ENCODE measurements at places on chromosomes 1 and 21.

DNA sequence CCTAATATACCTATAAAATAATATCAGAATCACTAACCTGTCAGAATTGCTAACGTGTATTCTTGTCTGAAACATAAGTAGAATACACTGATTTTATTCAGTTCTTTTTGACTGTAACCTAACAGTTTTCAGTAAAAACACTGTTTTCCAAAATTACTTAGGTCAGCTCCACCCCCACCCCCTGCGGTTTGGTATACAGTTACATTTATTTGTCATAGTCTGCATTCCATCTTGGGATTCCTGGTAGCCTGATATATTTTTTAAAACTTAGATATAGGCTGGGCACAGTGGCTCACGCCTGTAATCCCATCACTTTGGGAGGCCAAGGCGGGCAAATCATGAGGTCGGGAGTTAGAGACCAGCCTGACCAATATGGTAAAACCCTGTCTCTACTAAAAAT, 19.8 kb upstream of the ABCD3 start:
- no peaks in the 10 kb centered on the region for H3K36me3 ChIP-seq

GRCh38 chr1:54227091-54227602, 27.2 kb downstream of the MRPL37 start:
- DNase-seq, result no peak
- H3K4me3 ChIP-seq, result no peak overlapping the region
- peak overlapping the region; percentile 7 for H3K27ac ChIP-seq

DNA sequence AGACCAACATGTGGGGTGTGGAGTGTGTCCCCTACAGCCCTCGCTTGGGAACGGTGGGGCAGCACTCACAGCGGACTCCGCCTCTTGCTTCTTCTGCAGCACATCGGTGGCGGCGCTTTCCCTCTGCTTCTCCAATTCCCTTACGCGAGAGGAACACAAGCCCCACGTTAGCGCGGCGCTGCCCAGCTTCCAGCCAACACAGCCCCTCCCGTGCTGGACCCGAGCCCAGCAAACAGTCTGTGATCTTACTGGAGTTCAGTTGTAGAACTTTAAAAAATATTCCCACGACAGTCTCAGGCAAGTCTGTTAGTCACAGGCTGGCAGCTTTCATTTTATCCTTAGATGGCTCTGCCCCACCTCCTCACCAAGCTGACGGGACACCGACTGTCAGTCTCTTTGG, 13.6 kb downstream of the THAP3 start:
- H3K27ac ChIP-seq, result no peak overlapping the region
- no peaks in the 10 kb centered on the region for H3K27me3 ChIP-seq
- H3K4me1 ChIP-seq, result peaks cover 5% of the 10 kb centered on the region
- peaks cover 85% of the 10 kb centered on the region for H3K36me3 ChIP-seq

DNA sequence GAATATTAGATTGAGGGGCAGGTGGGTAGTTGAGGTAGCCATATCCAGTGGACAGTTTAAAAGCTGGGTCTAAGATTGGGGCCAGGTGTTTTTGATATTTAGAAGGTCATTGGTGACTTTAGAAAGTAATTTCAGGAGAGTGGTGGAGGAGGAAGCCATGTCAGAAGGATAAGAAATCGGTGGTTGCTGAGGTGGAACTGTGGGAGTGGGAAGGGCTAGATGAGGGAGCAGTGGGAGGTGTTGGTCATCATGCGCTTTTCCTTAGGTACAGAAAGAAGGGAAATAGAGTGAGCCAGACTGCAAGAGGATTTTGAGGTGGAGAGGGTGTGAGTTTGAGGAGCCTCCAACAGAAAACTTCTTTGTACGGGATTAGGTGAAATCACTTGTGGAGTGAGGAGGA, 7.2 kb downstream of the MTR start:
- no peak overlapping the region for H3K4me3 ChIP-seq
- no peak for DNase-seq
- peaks cover 9% of the 10 kb centered on the region for H3K36me3 ChIP-seq
- no peak overlapping the region for H3K27ac ChIP-seq
- H3K27me3 ChIP-seq, result no peaks in the 10 kb centered on the region

- H3K36me3 ChIP-seq, result no peaks in the 10 kb centered on the region
- DNase-seq, result no peak
- no peak overlapping the region for H3K27ac ChIP-seq
- H3K27me3 ChIP-seq, result no peaks in the 10 kb centered on the region
- no peaks in the 10 kb centered on the region for H3K4me1 ChIP-seq
Measured at GRCh38 chr1:79090985-79091384, 84.5 kb upstream of the ADGRL4 start.

DNA sequence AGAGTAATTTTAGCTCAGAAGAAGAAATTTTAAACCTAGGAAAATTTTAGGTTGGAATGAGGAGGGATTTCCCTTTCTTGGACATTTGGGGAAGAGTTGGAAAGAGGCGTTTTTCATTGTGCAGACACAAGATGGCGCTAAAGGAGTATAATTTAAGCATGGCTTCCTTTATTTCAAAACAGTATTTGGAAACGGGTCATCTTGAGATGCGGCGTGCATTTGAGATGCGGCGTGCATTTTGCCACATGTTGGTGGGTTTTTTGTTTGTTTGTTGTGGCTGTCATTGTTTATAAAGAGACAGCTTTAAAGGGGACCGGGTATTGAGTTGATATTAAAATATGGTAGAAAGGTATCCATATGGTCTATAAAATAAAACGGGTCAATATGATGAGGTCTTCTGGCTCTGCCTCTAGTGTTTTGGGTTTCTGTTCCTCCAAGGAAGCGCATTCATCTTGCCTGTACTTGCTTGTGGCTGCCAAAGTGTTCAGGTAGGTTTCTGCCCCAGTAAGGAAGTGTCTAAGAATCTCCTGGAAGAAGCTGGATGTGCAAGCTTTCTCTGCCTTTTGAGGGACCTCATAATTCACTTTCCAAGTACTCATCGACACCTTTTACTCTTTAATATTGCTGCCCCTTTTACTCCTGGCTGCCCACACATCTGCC, 210.3 kb downstream of the SLC35F3 start:
- H3K27ac ChIP-seq, result no peak overlapping the region
- no peak for DNase-seq
- peaks cover 12% of the 10 kb centered on the region for H3K27me3 ChIP-seq
- no peaks in the 10 kb centered on the region for H3K4me1 ChIP-seq
- no peaks in the 10 kb centered on the region for H3K36me3 ChIP-seq

GRCh38 chr1:70169018-70169839, 36.1 kb downstream of the LRRC40 start:
- H3K4me1 ChIP-seq, result no peaks in the 10 kb centered on the region

DNA sequence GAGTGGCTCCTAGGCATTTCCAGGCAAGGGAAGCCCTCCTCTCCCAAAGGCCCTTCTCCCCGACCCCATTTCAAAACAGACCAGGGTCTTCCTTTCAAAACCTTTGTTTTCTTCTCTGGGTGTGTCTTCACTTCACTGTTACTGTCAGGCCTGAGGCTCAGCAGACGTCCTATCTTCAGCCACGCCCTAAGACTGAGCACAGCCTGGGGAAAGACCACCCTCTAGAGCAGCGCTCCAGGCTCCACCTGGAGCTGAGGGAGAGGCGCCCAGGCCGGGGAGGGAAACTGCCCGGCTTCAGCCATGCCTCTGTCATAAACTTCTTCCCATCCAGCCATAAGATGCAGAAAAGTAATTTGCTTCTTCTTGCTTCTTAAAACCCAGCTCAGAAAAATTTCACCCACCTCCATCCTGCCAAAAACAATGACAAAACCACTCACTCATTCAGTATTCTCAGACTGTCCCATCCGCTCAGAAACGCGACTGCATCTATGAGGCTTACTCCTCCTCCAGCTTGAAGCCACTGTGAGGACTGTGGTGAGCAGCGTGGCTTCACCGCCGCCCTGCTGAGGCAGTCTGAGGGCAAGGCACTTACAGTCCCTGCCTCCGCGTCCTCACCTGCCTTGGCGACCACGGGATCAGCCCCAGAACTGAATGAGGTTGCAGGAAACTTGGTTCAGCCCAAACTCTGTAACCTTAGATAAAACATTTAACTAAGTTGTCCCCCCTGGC, 36.1 kb downstream of the VN1R5 start:
- H3K27me3 ChIP-seq, result no peaks in the 10 kb centered on the region
- H3K4me1 ChIP-seq, result no peaks in the 10 kb centered on the region
- H3K36me3 ChIP-seq, result no peaks in the 10 kb centered on the region
- no peak overlapping the region for H3K27ac ChIP-seq
- H3K4me3 ChIP-seq, result no peak overlapping the region
- DNase-seq, result no peak

- no peaks in the 10 kb centered on the region for H3K36me3 ChIP-seq
- H3K4me1 ChIP-seq, result no peaks in the 10 kb centered on the region
- H3K4me3 ChIP-seq, result no peak overlapping the region
- H3K27me3 ChIP-seq, result no peaks in the 10 kb centered on the region
- H3K27ac ChIP-seq, result no peak overlapping the region
- no peak for DNase-seq
Measured at GRCh38 chr21:24716281-24716918, 890.9 kb downstream of the MRPL39 start.

DNA sequence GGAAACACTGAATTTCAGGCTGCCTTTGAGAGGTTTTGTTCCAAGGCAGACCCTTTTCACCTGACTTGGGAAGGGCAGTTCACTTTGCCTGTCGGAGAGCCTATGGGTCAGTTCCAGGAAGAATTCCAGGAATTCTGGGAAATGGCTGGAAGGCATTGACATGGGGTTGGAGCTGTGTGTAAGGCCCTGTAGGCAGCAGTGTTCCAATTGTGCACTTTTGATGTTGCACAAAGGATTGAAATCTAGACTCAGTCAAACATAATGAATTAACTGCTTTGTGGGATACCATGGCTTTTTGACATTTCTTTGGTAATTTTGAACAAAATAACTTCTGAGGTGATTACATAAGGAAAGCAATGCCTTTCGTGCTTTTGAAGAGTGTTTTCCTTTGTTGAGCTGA, 184.6 kb downstream of the SDCCAG8 start:
- no peaks in the 10 kb centered on the region for H3K4me1 ChIP-seq
- no peak for DNase-seq
- no peak overlapping the region for H3K27ac ChIP-seq
- no peak overlapping the region for H3K4me3 ChIP-seq
- H3K27me3 ChIP-seq, result no peaks in the 10 kb centered on the region

DNA sequence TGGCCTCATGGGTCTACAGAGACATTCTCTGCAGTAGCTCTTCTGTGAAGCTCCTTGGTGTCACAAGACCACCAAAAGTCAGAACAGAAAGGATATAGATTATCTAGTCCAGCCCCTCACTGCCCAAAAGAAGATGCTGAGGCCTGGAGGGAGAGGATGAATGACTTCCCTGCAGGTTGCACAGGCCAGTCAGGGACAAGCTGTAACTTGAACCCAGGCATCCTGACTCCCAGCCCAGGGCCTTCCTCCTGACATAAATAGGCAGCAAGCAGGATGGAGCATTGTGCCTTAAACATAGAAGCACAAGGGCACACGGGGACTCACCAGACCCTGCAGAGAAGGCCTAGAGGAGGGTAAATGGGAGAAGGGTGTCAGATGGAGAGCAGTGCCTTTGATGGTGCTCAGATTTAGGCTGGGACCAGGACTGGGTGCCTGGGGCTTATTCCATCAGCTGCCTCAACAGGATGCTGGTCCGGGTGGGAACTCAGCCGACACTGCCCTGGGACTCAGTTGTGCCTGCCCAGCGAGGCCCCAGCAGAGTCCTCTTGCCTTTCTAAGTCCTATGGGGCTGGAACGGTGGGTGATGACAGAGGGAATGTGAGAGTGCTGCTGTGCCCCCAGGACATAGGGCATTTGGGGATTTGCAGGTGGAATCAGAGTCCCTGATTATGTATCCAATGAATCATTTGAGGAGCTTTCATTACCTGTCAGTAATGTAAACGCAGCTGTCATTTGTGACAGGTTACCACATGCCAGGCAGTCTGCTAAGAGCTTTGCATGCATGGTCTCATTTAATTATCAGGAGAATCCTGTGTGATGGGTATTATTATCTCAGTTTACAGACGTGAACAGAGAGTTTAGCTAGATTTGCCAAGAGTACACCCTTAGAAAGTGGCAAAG, 13.2 kb downstream of the S100A7A start:
- H3K4me3 ChIP-seq, result no peak overlapping the region
- H3K36me3 ChIP-seq, result no peaks in the 10 kb centered on the region
- H3K27me3 ChIP-seq, result peaks cover 29% of the 10 kb centered on the region
- no peak for DNase-seq
- H3K4me1 ChIP-seq, result no peaks in the 10 kb centered on the region

DNA sequence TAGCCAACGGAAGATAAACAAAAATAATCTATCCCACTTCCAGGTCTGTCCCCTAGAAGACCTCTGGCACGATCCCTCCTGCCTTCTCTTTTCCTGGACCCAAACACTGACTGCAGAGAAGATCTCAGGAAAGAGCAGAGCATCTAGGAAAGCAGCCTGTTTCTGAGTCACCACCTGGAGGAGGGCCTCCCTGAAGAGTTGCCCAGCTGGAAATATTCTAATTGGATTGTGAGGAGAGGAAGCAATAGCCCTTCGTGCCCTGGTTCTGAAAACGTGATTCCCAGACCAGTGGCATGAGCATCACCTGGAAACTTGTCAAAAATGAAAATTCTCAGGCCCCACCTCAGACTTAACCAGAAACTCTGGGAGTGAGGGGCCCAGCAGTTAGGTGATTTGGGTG, 411.1 kb downstream of the SETD4 start:
- no peaks in the 10 kb centered on the region for H3K36me3 ChIP-seq
- no peak for DNase-seq
- no peak overlapping the region for H3K27ac ChIP-seq
- no peaks in the 10 kb centered on the region for H3K4me1 ChIP-seq

DNA sequence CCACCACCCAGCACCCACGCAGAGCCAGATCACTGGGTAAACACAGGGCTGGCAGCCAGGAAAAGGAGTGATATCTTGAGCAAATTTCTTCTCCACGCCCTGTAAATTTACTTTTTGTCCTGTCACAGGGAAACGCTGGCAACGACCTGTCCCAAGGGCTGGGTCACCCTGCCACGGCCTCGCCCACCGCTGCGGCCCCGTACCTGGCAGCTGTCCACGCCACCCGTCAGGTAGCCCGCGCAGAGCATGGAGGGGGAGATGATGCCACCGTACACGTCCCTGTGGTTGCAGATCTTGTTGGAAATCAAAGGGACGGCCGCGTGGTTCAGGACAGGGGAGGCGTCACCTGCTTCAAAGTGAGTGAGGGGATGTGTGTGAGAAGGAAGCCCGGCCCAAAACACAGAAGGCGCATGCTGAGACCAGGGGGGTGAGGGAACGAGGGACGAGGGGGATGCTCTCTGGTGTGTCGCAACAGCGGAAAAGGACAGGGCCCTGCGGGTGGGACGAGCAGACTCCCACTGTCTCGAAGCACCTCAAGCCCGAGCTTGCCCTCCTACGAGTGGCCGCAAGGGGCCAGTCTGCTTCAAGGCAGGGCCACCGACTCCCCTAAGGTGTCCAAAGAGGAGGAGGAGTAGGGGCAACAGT, 10.1 kb upstream of the TFF1 start:
- H3K4me3 ChIP-seq, result no peak overlapping the region
- H3K27ac ChIP-seq, result no peak overlapping the region
- no peak for DNase-seq
- H3K36me3 ChIP-seq, result no peaks in the 10 kb centered on the region
- H3K27me3 ChIP-seq, result peaks cover 41% of the 10 kb centered on the region
- no peaks in the 10 kb centered on the region for H3K4me1 ChIP-seq

GRCh38 chr1:41416081-41416480, 54.8 kb downstream of the FOXO6 start:
- H3K4me1 ChIP-seq, result peaks cover 37% of the 10 kb centered on the region
- H3K27me3 ChIP-seq, result no peaks in the 10 kb centered on the region
- no peak for DNase-seq
- H3K4me3 ChIP-seq, result no peak overlapping the region
- H3K36me3 ChIP-seq, result no peaks in the 10 kb centered on the region
- H3K27ac ChIP-seq, result no peak overlapping the region

GRCh38 chr1:220882061-220882891, 3.0 kb downstream of the HLX start:
- no peak overlapping the region for H3K27ac ChIP-seq
- H3K36me3 ChIP-seq, result peaks cover 14% of the 10 kb centered on the region
- H3K4me1 ChIP-seq, result peaks cover 58% of the 10 kb centered on the region
- H3K27me3 ChIP-seq, result peaks cover 96% of the 10 kb centered on the region
- no peak for DNase-seq
- H3K4me3 ChIP-seq, result peak overlapping the region; percentile 91

- H3K4me3 ChIP-seq, result no peak overlapping the region
- H3K4me1 ChIP-seq, result no peaks in the 10 kb centered on the region
- H3K27me3 ChIP-seq, result no peaks in the 10 kb centered on the region
Measured at GRCh38 chr1:110196917-110197765, 13.0 kb upstream of the KCNC4 start.

Measured in suprapubic skin (tissue), 4 donors.